ENCODE measurements at places on chromosomes 4 and X. TPM values are rescaled to one million over a fixed set of nuclear protein-coding genes. Genes with fewer than 3 reads are reported as not detected.
A peak's percentile ranks its signal among the peaks of the same experiment; 100 is the strongest.

The IL3RA gene
- not detected for total RNA-seq

The HTT gene
- total RNA-seq: 60.9 TPM

- DNase-seq: peak; percentile 84
- H3K27ac ChIP-seq: no peak overlapping the region
- H3K27me3 ChIP-seq: no peaks in the 10 kb centered on the region
- H3K4me3 ChIP-seq: 0 out of 2 replicates have a peak overlapping the region, but pooled peaks have one; percentile 16
- H3K36me3 ChIP-seq: no peaks in the 10 kb centered on the region
- H3K4me1 ChIP-seq: no peaks in the 10 kb centered on the region
These were observed 96.8 kb upstream of the CXXC4 start for GRCh38 chr4:104591510-104591911.

- H3K4me3 ChIP-seq: no peak overlapping the region
- H3K27ac ChIP-seq: no peak overlapping the region
- no peak for DNase-seq
- H3K4me1 ChIP-seq: no peaks in the 10 kb centered on the region
- no peaks in the 10 kb centered on the region for H3K27me3 ChIP-seq
These were observed 50.6 kb downstream of the TBL1X start for GRCh38 chrX:9515489-9515888.

DNA sequence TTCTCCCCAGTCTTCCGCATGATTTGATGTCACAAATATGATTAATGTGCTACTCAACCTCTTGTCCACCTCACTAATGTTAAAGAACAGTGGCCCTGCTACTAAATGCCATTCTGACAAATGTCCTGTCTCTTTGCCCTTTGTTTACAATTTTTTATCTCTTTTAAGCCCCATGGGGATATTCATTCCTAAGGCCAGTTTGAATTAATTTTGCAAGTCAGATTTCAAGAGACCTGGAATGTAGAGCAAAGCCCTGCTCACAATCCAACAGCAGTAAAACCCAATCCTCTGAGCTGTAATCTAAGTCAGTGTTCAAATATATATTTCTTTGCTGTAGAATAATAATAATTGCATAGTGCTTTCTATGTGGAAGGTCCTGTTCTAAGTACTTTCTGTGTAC is 81.2 kb downstream of the LDB2 start:
- no peak overlapping the region for H3K4me3 ChIP-seq
- H3K27ac ChIP-seq: peak overlapping the region; percentile 47
- DNase-seq: no peak
- no peaks in the 10 kb centered on the region for H3K27me3 ChIP-seq
- H3K4me1 ChIP-seq: peaks cover 9% of the 10 kb centered on the region

The AFP gene
- 4.8 TPM for total RNA-seq

The AREG gene
- 0.24 TPM for total RNA-seq

The TREX2 gene
- 1.3 TPM for total RNA-seq

DNA sequence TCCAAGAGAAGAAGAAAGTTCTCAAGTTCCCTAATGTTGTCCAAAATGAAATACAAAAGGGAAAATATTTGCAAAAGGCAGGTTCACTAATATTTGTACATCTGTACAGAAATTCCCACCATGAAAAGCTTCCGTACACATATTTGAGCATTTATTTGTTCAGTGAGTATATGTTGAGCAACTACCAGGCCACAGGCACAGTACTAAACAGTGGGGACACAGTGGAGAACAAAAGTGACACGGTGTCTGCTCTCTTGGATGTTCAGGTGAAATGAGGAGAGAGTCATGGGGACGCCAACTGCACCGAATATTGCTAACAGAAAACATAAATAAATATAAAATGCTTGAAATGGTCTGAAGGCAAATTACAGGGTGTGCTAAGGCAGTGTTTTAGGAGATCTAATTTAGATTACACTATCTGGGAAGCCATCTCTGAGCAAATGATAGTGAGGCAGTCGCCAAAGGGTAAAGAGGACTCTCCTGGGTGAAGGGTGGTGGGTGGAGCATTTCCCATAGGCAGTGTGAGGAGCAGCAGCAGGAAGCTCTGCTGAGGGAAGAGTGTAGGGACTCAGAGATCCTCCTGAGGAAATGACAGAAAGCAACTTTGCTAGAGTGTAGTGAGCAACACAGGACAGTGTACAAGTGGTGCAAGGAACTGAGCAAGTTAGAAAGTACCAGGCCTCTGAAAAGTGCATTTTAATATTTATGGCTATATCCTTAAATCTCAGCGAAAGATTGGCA is 375.2 kb downstream of the GALNTL6 start:
- DNase-seq: no peak
- H3K4me1 ChIP-seq: no peaks in the 10 kb centered on the region
- no peak overlapping the region for H3K4me3 ChIP-seq
- H3K27me3 ChIP-seq: no peaks in the 10 kb centered on the region
- H3K36me3 ChIP-seq: no peaks in the 10 kb centered on the region

The CCDC158 gene
- 0.09 TPM for total RNA-seq

The DOCK11 gene
- total RNA-seq: 6.2 TPM

- no peaks in the 10 kb centered on the region for H3K27me3 ChIP-seq
- no peaks in the 10 kb centered on the region for H3K4me1 ChIP-seq
- H3K4me3 ChIP-seq: no peak overlapping the region
These were observed 93.0 kb downstream of the IL13RA2 start for GRCh38 chrX:114924423-114924822.

DNA sequence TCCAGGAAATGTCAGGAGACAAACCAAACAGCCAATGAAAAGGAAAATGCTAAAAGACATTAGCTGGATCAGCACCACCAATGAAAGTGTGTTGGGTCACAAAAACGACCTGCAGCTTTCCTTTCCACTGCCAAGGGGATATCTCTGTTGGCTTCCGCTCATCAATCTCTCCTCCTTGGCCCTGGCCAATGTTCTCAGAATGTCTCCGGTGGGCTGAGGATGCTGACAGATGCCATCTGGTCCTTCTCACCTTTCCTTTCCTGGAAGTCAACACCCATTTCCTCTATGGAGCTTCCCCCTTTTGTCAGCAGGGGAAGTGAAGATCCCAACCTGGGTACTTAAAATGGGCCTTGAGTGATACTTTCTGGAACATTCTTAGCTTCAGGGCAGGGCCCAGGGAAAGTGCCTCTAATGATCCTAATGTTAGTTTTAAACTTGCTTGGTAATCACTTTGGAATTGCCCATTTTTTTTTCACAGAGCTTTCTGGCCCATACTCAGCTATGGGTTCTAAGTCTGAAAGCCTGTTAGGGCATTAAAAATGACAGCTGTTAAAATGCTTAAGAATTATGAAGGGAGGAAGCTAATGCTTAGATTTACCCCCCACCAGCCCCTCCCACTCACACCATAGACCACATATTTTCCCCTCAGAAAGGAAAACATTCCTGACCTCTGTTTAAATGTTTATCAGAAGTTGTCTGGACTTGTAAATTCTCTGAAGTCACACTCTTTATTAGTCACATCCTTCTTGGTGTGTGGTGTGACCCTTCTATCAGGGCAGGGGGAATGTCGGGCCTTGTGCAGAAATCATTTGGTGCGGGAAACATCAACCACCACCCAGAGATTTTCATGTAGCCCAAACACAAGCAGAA is 29.2 kb downstream of the IGFBP7 start:
- no peak overlapping the region for H3K27ac ChIP-seq
- H3K4me1 ChIP-seq: peaks cover 9% of the 10 kb centered on the region
- H3K36me3 ChIP-seq: peaks cover 10% of the 10 kb centered on the region
- DNase-seq: no peak
- H3K27me3 ChIP-seq: no peaks in the 10 kb centered on the region

DNA sequence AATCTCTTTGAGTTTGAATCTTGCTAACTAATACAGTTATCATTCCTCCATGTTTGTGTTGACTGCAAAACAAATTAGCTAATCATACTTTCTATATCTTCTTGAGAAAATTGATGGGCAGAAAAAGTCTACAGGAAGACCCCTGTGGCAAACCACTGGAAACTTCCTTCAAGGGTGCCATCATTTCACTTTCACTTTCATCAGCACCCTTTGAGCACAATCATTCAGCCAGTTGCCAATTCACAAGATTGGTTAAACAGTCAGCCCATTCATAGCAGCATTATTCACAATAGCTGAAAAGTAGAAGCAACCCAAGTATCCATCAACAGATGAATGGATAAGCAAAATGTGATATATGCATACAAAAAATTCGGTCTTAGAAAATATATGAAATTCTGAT is 101.5 kb downstream of the CCDC160 start:
- no peaks in the 10 kb centered on the region for H3K36me3 ChIP-seq
- no peaks in the 10 kb centered on the region for H3K4me1 ChIP-seq
- no peaks in the 10 kb centered on the region for H3K27me3 ChIP-seq

GRCh38 chrX:125203365-125203736 is 116.3 kb upstream of the TEX13C start:
- H3K4me1 ChIP-seq: no peaks in the 10 kb centered on the region
- H3K4me3 ChIP-seq: peak overlapping the region; percentile 80
- no peak for DNase-seq
- H3K27me3 ChIP-seq: peaks cover 12% of the 10 kb centered on the region

DNA sequence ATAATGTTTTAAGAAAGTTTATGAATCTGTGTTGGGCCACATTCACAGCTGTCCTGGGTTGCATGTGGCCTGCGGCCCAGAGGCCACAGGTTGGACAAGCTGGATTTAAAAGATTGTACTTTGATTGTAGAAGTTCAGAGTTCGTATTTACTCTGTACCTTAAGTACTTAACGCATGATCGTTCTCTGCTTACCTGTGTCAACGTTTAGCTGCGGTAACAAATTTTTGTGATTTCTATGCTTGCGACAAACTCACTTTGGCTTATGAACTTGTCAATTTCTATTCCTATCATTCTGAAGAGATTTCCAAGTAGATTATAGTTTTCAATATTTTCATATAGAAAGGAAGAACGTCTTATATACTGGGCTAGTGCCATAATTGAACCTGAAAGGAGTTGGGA is 285.6 kb downstream of the TENM3 start:
- H3K27me3 ChIP-seq: no peaks in the 10 kb centered on the region
- H3K4me1 ChIP-seq: peaks cover 12% of the 10 kb centered on the region
- H3K27ac ChIP-seq: no peak overlapping the region

DNA sequence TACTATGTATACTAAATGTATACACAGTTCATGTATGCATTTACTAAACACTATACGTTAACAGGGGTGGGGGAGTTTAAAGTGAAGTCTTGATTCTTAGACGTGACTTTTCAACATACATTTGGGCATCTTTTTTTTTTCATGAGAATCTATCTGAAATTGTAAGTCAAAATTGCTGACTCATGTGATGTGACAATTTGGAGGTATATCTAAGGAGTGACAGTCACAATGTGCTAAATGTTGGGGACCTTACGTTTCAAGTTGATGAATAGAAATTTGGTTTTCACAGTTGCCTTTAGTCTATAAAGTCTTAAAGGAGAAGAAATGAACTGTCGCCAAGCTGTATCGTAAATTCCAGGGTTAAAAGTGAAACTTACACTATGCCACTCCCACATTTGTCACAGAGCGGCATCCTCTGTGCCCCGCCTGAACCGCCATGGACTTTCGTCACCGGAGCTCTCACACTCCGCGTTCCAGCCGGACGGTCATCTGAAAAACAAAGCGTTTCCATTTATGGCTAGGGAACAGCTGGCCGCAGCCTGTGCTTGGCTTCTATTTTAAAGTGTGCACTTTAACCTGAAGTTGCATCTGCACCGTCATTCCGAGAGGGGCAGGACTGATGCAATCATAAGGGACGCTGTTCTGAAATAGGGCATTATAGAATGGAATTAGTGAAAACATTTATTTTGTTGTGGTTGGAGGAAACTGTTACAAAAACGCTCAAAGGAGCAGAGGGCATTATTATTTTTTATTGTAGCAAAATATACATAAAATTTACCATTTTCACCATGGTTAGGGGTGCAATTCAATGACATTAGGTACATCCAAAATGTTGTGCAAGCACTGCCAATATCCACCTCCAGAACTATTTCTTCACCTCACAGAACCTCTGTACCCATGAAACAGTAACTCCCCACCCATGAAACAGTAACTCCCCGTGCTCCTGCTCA is 30.9 kb downstream of the PDLIM3 start:
- H3K4me3 ChIP-seq: no peak overlapping the region
- H3K36me3 ChIP-seq: peaks cover 38% of the 10 kb centered on the region
- no peak overlapping the region for H3K27ac ChIP-seq
- no peaks in the 10 kb centered on the region for H3K27me3 ChIP-seq
- DNase-seq: no peak
- no peaks in the 10 kb centered on the region for H3K4me1 ChIP-seq

The CT45A2 gene
- total RNA-seq: not detected

The MAGEC2 gene
- total RNA-seq: not detected

The PNMA6F gene
- not detected for total RNA-seq

DNA sequence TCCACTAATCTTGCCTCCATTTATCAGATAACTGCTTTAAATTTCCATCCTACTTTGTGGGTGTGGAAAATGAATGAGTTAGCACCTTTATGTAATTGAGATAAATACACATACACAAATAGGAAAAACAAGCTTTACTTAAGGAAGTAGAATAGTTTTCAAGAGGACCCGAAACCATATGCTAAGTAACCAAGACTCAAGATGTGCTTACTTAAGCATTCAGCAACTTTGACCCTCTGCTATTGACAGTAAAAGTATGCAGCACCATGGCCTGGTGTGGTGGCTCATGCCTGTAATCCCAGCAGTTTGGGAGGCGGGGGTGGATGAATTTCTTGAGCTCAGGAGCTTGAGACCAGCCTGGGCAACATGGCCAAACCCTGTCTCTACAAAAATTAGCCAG is 29.9 kb downstream of the RNF175 start:
- H3K4me1 ChIP-seq: no peaks in the 10 kb centered on the region
- DNase-seq: no peak
- no peak overlapping the region for H3K27ac ChIP-seq
- no peak overlapping the region for H3K4me3 ChIP-seq
- no peaks in the 10 kb centered on the region for H3K36me3 ChIP-seq
- H3K27me3 ChIP-seq: no peaks in the 10 kb centered on the region

Measured in H9 (cell line).